NCI-H345 (cell line): ENCODE measurements at places on chromosomes 1 and 21.

GRCh38 chr21:22343721-22344120, 1345.5 kb downstream of the NCAM2 start:
- DNase-seq: no peak

DNA sequence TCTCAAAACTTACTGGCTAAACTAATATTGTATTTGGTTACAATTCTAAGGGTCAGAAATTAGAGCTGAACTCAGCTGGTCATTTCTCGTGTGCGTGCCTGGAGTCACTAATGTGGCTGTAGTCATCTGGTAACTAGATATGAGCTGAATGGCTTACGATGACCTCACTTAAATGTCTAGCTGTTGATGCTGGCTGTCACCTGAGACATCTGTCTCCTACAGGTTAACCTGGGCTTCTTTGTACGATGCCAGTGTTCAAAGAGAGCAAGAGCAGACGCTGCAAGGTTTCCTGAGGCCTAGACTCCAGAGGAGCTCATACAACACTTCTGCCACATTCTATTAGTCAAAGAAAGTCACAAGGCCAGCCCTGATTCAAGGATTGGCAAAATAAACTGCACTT, 17.1 kb upstream of the ALG6 start:
- DNase-seq: no peak

DNA sequence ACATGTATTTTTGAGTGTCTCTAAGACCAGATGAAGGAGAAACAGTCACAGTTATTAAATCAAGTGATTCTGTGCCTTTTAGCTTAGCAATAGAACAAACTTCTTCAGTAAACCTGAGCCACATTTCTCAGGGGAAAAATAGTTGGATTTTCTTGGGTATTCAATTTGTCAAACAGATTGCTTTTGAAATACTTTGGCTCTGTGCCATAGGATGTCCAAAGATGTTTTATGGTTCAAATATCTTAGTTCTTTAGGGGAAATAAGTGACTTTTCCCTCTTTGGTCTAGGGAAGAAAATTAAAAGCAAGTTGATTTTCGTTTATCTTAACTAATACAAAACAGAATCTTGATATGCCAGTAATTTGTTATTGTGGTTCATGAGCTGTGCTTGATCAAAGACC, 125.9 kb downstream of the ATP5PO start:
- no peak for DNase-seq

- peak; percentile 18 for DNase-seq
These were observed 27.3 kb downstream of the F3 start for GRCh38 chr1:94514095-94514727.

GRCh38 chr1:57116871-57117270, 151.1 kb upstream of the C8B start:
- no peak for DNase-seq

- no peak for DNase-seq
These were observed 109.0 kb downstream of the SIK1 start for GRCh38 chr21:43317959-43318358.

DNA sequence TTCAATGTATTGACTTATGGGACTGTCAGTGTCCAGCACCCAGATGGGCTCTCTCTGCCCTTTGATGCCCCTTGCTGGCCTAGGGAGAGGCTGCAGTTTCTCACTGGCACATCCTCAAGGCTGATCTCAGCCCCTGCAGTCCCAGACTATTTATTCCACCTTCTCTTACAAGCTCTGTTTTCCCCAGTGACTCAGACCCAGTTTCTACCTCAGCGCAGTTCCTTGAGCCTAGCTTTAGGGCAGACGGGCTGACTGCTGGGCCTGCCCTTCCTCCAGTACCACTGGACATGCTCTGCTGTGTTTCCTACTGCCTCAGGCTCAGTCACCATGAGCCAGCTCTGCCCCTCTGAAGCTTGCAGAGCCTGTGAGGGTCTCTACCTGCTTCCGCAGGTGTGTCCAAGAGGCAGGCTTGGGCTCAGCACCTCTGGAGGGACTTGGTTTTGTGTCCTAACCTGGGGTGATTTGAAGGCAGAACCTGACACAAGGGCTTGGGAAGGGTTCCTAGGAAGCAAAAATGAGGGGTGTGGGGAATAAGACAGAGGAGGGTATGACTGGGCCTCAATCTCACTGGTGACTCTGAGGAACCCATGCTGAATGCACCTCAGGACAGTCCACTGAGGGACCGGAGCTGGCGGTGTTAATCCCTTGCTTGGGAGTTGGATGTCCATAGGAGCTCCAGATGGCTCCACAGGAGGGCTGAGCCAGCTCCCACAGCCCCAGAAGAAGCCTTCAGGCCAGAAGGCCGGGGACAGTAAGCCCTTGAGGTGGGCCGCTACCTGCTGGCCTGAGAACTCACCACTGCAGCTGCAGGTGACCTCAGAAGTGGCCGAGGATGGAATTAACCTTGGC, 689.9 kb downstream of the MATN1 start:
- DNase-seq: no peak

- DNase-seq: no peak
These were observed 9.0 kb downstream of the CD2 start for GRCh38 chr1:116763116-116763786.

- no peak for DNase-seq
These were observed 84.3 kb downstream of the CAPZB start for GRCh38 chr1:19400875-19401534.

GRCh38 chr1:157240495-157241184, 102.4 kb upstream of the ETV3 start:
- DNase-seq: peak; percentile 3

DNA sequence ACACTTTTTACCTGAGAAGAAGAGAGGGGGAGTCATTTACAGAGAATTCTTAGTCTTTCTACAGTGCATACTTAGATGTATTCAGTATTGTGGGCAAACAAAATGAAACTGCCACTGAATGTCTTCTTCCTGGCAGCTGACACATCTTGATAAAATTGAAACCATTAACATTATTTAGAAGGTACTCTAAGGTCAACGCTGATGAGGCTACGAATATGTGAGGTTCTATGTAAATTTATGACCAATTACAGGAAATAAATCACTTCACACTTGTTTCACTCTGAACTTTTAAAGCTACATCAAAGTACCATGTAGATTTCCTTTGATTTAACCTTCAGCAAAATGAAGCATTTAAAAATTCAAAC, 51.3 kb upstream of the GFI1 start:
- no peak for DNase-seq

GRCh38 chr1:58401991-58402390, 144.5 kb downstream of the OMA1 start:
- no peak for DNase-seq

DNA sequence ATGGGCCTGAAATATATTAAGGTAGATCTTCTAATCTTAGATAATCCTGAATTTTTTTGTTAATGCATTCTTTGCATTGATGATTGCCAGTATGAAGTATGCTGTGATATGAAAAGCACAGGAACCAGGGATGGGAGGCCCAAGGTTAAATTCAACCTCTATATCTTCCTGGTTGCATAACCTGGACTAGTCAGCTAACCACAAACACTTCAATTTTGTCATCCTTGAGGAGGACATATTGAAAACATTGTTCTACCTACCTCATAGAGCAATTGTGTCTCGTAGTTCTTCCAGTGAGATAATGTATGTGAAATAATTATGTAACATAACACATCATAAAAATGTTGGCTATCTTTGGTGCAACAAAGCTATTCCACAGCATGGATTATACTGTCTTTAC, 25.6 kb downstream of the PDC start:
- DNase-seq: no peak

DNA sequence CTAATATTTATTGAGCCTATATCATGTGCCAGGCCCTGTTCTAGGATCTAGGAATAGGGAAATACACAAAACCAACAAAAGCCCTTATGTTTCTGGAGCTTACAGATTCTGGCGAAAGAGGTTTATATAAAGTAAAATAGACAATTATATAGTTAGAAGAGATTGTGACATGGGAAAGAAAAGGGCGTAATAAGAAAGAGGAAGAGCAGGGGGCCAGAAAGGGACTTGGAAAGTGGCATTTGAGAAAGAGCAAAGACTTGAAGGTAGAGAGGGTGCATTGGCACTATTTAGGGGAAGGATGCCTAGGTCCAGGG, 322.5 kb upstream of the FAM78B start:
- no peak for DNase-seq
